ENCODE measurements at places on chromosomes 5 and 9. TPM values are rescaled to one million over a fixed set of nuclear protein-coding genes. Genes with fewer than 3 reads are reported as not detected.

Gene PCDHB7
- not detected for total RNA-seq

Gene MZB1
- 200 TPM for total RNA-seq

Gene BTNL3
- not detected for total RNA-seq

Gene FAM81B
- not detected for total RNA-seq

Gene IL3
- total RNA-seq, result not detected

Gene NOTCH1
- 40.0 TPM for total RNA-seq

Gene RASEF
- total RNA-seq, result not detected

Gene PURA
- 11.8 TPM for total RNA-seq

Gene SLC23A1
- 4.1 TPM for total RNA-seq

Gene TMEM252
- not detected for total RNA-seq

Gene KIF4B
- total RNA-seq, result 0.05 TPM

- no peak for DNase-seq
These were observed 2.0 kb downstream of the IL31RA start for GRCh38 chr5:55853041-55853670.

GRCh38 chr5:39670391-39670790 is 245.6 kb upstream of the DAB2 start:
- DNase-seq, result no peak

DNA sequence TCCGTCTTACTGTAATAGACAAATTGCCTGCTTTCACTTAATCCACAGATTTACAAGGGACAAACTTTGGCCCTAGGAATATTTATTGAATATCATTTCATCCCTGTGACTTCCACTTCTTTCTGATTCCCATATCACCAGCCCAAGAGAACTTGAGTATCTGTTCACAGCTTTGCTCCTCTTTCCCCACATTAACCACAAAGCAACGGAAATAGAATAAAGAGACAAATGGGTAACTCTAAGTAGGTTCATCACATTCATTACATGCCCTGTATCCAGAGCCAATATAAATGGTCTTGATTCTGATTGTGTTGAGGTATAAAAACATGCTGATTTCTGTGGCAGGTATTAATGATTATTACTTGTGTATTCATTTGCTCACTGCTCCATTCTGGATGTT is 41.9 kb downstream of the TMEM252 start:
- DNase-seq, result no peak

DNA sequence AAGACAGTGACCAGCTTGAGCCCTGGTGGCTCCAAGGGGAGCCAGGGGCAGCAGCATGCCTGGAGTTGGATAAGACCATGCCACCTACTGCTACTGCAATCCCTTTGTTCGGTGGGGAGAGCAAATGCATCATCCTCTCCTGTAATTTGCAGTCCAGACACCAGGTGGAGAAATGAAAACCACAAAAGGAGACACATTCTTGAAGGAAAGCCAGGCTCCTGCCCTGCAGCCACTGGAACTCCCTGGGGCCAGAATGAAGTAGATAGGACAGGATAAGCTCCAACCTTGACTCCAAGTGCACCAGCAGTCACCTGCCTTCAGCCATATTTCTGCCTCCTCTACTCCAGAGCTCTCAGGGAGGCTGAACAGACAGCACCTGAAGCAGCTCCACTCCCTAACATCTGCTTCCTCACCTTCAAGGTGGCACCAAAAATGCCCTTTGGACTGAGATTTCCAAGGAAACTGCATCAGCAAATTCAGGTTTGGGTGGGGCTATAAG is 65.1 kb upstream of the IQGAP2 start:
- peak; percentile 24 for DNase-seq

DNA sequence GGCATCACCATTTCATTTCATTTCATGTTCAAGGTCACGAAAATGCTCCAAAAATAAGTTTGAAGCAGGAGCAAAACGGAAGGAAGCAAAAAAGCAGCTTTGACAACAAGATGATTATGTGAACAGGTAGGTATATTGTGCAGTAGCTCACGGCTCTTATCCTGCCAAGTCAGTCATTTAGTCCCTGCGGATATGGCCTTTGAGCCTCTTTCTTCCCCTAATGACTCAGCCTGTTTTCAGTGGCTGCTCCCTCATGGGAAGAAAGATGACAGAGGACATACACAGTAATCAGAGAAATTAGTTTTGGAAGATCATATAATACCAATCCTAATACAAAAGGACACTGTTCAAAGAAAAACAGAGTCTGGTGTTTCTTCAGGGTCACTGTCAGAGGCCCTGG is 155.8 kb upstream of the GRAMD2B start:
- DNase-seq, result no peak

DNA sequence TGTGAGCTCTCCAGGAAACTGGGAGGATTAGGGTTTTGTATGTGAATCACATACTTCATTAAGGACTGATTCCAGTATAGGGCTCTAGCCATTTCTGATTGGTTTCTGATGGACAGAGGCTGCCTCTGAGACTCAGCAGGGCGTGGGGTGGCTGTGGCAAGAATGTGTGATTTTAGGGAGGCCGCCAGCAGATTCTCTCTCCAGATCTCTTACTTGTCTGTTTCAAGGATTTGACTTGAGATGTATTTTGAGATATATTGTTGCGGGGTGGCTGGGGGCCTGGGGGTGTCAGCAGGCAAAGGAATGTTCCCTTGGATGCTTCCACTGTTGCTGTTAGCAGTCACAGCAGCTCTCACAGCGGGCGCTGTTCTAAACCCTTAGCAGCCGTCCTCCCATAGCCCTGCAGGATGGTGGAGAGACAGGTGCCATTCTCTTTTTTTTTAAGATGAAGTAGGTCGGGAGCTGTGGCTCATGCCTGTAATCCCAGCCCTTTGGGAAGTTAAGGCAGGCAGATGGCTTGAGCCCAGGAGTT is 8.0 kb upstream of the HNRNPAB start:
- no peak for DNase-seq

DNA sequence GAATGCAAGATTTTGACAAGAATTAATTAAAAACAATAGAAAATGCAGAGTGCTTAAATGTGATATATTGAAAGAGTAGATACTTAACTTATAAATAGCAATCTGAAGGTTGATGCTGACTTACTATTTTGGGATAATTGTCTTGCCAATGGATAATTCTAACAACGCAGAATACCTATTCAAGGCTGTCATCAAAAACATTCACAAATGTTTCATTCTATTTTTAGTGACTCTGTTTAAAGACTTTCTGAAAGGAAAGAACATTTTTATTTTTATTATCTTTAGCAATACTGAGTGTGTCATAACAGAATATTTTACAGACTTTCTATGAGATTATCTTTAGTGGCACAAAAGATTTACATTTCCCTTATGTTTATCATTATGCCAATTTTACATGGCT is 38.1 kb downstream of the ANKRD55 start:
- no peak for DNase-seq

- peak; percentile 63 for DNase-seq
These were observed 120.2 kb downstream of the SEMA6A start for GRCh38 chr5:116454417-116454927.

- DNase-seq, result no peak
These were observed 2.2 kb upstream of the GNPDA1 start for GRCh38 chr5:142014911-142015584.

GRCh38 chr9:16357828-16358227 is 512.6 kb downstream of the BNC2 start:
- DNase-seq, result no peak

- no peak for DNase-seq
These were observed 30.0 kb downstream of the S1PR3 start for GRCh38 chr9:89021154-89021803.

GRCh38 chr5:127079994-127080491 is 6.7 kb upstream of the C5orf63 start:
- DNase-seq, result no peak

GRCh38 chr9:105673850-105674387 is 11.7 kb downstream of the TAL2 start:
- DNase-seq, result no peak

- no peak for DNase-seq
These were observed 146.9 kb upstream of the DMRT1 start for GRCh38 chr9:694403-695154.

DNA sequence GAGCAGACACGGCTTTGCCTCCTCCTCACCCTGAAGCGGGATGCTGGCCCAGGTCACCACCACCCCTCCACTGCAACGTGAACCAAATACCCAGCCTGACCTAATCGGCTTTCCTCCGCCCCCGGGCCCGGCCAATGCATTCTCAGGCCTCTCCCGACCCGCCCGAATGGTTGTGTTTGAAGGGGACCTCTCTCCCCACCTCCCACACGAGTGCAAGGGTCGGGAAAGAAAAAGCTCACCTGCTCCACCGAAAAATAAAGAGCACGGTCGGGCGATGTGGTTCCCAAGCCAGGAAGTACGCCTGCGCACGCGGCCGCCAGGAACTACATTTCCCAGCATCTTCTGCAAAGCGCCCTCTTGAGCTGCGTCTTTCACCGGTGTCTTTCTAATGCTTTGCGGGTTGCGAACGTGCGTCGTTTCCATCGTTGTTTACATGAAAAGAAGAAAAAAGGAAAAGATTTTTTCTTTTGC is at the start of gene ZNF883:
TSS of gene ZNF883 (minus strand) at position 282 of the 471 bp plus-strand sequence.
- no peak for DNase-seq

DNA sequence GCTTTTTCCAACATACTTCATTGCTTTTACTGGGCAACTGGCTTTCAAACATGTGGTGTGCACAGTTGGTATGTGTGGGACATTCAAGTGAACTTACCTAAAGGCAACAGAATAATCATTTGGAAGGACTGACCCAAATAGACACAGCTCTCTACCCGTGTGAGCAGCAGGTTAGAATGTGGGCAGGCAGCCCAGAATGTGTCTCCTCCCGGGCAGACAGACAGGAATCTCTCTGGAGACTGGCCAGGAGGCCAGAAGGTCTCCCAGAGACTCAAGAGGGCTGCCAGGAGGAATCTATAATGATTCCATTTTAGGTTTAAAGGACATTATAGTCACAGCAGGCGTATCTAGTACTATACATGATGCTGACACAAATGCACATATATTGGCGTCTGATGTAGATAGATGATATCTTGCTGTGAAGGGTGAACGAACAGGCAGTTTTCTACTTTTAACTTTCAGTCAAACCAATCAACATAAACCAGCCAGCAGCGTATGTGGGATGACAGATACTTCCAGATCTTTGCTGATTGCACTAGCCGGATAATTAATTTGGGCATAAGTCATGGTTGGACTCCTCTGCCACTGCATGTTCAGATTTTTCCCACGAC is 297.4 kb upstream of the ZNF608 start:
- DNase-seq, result no peak

Data from GM12878 (cell line).